Spleen (tissue), 13 donors: ENCODE measurements at places on chromosomes 16 and 17. TPM values are rescaled to one million over a fixed set of nuclear protein-coding genes. Genes with fewer than 3 reads are reported as not detected.

- DNase-seq = no peak
- H3K27me3 ChIP-seq = no peaks in the 10 kb centered on the region
- H3K4me3 ChIP-seq = no peak overlapping the region
- H3K27ac ChIP-seq = no peak overlapping the region
- H3K4me1 ChIP-seq = no peaks in the 10 kb centered on the region
Measured at GRCh38 chr16:19745286-19746010, 27.4 kb downstream of the IQCK start.

DNA sequence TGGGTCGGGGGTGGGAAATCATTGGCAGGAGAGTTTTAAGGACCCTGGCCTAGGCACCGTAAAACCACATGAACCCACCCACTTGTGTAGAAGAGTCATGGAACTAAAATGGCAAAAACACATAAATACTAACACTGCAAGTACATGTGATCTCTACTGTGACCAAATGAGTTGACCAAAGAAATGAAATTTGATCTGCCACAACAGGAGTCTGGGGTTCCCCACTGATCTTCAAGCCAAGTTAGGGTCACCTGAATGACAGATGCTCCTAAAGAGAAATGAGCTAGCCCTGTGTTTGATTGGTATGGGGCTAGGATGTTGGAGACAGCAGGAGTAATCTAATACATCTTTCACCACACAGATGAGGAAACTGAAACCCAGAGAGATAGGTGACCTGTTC, 21.5 kb upstream of the SKAP1 start:
- no peak for DNase-seq
- no peaks in the 10 kb centered on the region for H3K27me3 ChIP-seq
- no peak overlapping the region for H3K27ac ChIP-seq
- no peaks in the 10 kb centered on the region for H3K36me3 ChIP-seq

DNA sequence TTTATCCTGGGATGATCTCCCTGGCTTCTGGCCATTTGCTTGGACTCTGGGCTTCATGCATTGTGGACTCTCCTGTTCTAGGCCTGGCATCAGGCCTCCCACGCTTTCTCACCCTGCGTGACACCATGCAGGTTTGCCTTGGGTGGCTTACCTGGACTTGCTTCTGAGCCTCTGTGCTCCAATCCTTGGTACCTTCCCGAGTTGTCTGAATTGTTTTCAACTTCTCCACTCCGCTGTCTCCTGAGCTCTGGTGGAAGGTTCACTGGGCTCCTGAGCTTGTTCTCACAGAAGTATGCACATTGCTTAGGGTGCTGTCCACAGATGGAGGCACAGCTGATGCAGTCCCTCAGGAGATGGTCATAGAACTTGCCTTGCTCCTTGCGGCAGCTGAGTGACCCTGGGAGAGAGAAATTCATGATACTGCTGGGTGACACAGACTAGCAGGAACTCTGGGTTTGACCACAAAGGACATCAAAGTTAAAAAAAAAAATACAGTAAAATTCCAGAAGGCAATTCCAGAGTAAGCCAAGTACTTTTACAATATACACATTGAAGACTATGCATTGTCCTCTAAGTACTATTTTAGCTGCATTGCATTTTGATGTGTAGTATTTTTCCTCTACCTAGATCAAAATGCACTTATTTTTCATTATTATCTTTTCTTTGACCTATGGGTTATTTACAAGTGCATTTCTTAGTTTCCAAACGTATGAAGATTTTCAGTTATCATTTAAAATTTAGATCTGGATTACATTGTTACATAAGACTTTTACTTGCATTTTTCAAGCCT, 23.1 kb downstream of the TNFRSF13B start:
- H3K27ac ChIP-seq = no peak overlapping the region
- no peak overlapping the region for H3K4me3 ChIP-seq
- H3K4me1 ChIP-seq = peaks cover 6% of the 10 kb centered on the region
- H3K36me3 ChIP-seq = peaks cover 18% of the 10 kb centered on the region

- peaks cover 39% of the 10 kb centered on the region for H3K4me1 ChIP-seq
- H3K4me3 ChIP-seq = no peak overlapping the region
- H3K27me3 ChIP-seq = no peaks in the 10 kb centered on the region
- no peak overlapping the region for H3K27ac ChIP-seq
- DNase-seq = no peak
- peaks cover 24% of the 10 kb centered on the region for H3K36me3 ChIP-seq
Measured at GRCh38 chr16:30600215-30600614, 10.0 kb downstream of the ZNF689 start.

- no peak for DNase-seq
- peaks cover 49% of the 10 kb centered on the region for H3K4me1 ChIP-seq
- H3K27ac ChIP-seq = peak overlapping the region; percentile 68
- H3K4me3 ChIP-seq = no peak overlapping the region
Measured at GRCh38 chr16:85004587-85005205, 6.6 kb downstream of the ZDHHC7 start.

- DNase-seq = no peak
- H3K27ac ChIP-seq = no peak overlapping the region
- no peak overlapping the region for H3K4me3 ChIP-seq
- peaks cover 9% of the 10 kb centered on the region for H3K4me1 ChIP-seq
- no peaks in the 10 kb centered on the region for H3K27me3 ChIP-seq
Measured at GRCh38 chr16:69618721-69619120, 53.0 kb downstream of the NFAT5 start.

Gene LPO
- total RNA-seq = not detected

- H3K36me3 ChIP-seq = peaks cover 56% of the 10 kb centered on the region
- peak overlapping the region; percentile 5 for H3K4me3 ChIP-seq
- no peaks in the 10 kb centered on the region for H3K27me3 ChIP-seq
- H3K4me1 ChIP-seq = peaks cover 100% of the 10 kb centered on the region
- H3K27ac ChIP-seq = peak overlapping the region; percentile 90
Measured at GRCh38 chr17:40348562-40349476, 15.7 kb downstream of the GJD3 start.

DNA sequence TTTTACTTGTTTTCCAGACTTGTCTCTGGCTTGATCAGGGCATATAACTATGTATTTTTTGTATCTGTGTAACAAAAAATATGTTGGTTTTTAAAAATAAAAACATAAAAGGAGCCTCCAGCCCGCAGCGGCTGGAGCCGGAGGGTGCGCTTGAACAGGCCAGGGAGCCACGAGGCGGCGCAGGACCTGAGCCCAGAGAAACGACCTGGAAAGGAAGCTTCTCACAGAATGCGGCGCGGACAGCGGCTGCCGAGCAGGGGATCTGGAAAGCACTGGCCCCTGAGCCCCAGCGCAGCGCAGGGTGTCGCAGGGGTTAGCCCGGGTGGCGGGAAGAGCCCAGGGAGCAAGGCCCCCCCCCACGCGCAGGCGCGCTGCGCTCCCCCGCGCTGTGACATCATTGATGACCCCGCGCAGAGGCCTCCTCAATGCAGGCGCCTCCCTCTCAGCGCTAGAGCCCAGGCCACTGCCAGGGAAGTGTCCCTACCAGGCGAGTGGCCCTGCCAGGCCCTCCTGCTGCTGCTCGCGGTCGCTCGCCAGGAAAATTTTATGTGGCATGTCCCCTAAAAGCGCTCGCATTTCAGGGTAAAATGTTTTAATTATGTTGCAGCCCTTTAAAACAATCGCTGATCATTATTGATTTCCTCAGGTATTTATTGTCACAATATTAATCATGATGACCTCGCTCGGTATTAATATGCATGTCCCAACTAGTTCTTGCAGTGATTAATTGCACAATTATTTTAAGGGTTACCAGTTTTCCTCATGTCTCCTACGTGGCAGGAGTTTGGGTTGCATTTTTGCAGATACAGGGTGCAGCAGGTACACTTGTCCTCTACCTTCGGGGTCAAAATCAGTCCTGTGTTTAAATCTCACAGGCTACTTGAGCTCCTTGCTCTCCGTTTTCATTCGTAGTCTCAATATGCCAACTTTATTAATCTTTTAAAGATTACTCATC, 134.2 kb downstream of the USP22 start:
- DNase-seq = peak; percentile 94
- peak overlapping the region; percentile 55 for H3K27ac ChIP-seq
- no peaks in the 10 kb centered on the region for H3K36me3 ChIP-seq

- no peaks in the 10 kb centered on the region for H3K36me3 ChIP-seq
- no peak overlapping the region for H3K27ac ChIP-seq
- no peaks in the 10 kb centered on the region for H3K27me3 ChIP-seq
Measured at GRCh38 chr17:77948690-77949114, 9.8 kb upstream of the TNRC6C start.

- H3K4me3 ChIP-seq = no peak overlapping the region
- H3K27me3 ChIP-seq = no peaks in the 10 kb centered on the region
- no peak overlapping the region for H3K27ac ChIP-seq
- DNase-seq = no peak
Measured at GRCh38 chr16:12617401-12617819, 186.3 kb downstream of the CPPED1 start.

DNA sequence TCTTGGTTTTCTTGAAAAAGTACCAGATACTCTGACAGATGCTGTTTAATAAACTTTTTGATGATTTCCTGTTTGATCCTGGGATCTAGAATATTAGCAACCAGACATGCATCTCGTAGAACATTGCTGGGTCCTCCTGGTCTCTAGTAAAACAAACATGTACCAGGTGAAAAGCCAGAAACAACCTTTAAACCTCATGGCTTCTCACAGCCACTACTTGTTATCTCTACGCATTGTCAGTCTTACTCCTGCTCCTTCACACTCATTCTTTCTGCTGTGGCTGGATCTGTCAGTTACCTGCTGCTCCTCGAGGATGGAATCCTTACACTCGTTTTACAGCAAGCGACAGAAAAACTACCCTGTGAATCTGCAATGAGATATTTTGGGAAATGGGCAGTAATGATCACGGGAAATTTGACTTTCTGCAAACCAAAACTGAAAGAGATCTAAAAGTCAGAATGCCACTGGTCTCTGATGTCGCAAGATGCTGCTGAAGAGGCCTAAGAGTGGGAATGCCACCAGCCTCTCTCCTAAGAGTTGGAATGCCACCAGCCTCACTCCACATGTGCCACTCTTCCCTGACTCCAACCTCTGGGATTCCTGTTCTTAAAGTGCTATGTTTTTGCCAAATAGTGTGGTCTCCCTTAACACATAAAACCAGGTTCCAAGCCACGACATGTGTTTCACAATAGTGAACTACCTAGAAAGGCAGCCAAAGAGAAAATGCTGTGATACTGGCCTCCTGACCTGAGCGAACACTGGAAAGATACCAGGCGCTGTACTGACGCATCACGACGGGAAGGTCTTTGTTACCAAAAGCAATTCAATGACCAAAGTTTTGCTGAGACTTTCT, 86.3 kb downstream of the VPS53 start:
- peaks cover 27% of the 10 kb centered on the region for H3K36me3 ChIP-seq
- H3K27ac ChIP-seq = peak overlapping the region; percentile 51
- no peaks in the 10 kb centered on the region for H3K27me3 ChIP-seq
- H3K4me1 ChIP-seq = no peaks in the 10 kb centered on the region

Gene TTC19
- total RNA-seq = 59.9 TPM

Gene SLFN12
- total RNA-seq = 23.5 TPM

DNA sequence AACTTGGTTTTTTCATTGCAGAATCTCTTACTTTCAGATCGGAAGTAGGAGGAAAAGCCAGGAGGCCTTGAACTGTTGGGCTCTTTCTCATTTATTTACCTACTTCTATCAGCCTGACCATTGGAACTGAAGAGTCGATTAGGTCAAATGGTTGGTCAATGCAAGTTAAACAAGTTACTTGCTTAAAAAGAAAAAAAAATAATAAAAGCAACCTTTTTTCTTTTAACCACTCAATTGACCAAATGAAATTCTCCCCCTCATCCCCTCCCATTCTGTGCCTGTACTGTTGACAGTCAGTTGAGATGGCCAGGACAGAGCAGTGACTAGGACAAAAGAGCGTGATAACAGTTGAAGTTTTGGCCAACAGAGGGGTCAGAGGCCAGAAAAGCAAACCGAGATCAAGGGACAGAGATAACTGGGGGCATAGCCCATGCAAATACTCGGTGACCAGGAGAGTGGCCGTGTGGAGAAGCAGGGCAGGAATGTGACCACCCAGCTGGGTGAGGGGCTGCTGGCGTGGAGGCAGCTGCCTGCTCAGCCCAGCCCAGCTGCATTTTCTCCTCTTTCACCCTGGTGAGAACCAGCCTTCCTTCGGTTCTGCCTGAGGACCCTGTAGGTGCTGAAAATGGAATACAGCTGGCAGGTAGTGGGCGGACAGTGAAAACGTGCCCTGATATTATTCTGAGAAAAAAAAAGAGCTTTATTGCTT, 72.2 kb downstream of the HS3ST3B1 start:
- no peaks in the 10 kb centered on the region for H3K27me3 ChIP-seq
- H3K27ac ChIP-seq = no peak overlapping the region
- no peak overlapping the region for H3K4me3 ChIP-seq
- no peak for DNase-seq
- no peaks in the 10 kb centered on the region for H3K4me1 ChIP-seq
- no peaks in the 10 kb centered on the region for H3K36me3 ChIP-seq

Gene KCNAB3
- total RNA-seq = 2.6 TPM

Gene CPHXL2
- total RNA-seq = not detected

DNA sequence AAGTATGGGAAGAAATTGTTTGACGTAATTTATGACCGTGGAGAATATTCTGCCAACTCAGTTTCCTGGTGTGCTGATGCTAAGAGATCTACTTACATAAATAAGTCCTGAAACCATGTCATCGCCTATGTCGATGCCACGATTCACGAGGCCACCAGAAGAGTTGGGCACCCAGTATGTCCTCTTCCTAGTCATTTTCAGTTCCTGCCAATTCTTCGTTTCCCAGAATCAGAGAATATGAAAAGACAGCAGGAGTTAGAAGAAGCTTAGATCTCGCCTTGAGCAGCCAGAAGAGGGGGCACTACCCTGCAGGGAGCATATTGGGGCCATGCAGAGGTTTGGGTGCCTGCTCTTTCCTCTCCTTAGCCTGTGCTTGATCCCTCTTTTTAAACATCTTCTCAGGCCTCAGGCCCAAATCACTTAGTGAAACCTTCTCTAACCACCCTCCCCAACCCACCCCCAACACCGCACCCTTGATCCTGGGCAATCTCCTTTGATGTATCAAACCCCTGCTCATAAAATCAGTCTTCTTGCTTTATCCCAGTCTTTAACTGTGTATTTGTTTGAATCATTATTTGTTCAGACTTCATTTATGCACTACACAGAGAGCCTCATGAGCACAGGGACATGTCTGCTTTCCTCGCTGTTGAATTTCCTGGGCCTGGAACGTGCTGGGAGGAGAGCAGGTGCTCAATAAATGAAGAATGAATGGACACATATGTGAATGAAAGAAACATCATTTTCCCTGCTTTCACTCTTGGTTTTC, 12.2 kb upstream of the LONP2 start:
- H3K36me3 ChIP-seq = no peaks in the 10 kb centered on the region
- H3K27ac ChIP-seq = no peak overlapping the region
- H3K4me3 ChIP-seq = no peak overlapping the region

Gene TNS4
- 0.26 TPM for total RNA-seq

DNA sequence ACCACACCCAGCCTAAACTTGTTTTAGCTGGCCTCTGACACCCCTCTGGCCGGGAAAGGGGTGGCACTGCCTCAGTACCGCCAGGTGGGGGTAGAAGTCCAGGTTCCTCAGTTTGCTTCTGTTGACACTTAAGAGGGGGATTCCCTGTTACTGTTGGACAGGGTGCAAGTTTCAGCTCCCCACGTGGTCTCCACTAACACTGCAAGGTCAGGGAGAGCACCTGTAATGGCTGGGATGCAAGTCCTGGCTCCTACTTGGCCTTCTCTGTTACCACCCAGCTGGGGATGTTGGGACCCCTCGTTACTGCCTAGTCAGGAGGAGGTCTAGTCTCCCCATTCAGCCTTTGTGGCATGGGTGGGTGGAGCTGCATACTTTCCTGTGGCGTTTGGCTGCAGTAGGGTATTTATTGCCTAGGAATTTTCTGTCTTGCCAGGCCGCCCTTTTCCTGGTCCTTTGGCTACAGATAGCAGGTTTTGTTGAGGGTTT, 10.6 kb upstream of the MFAP4 start:
- no peaks in the 10 kb centered on the region for H3K27me3 ChIP-seq
- no peak overlapping the region for H3K4me3 ChIP-seq
- no peaks in the 10 kb centered on the region for H3K36me3 ChIP-seq
- H3K4me1 ChIP-seq = peaks cover 37% of the 10 kb centered on the region
- peak overlapping the region; percentile 80 for H3K27ac ChIP-seq

Gene PPL
- 0.18 TPM for total RNA-seq

Gene CLEC18C
- 0.67 TPM for total RNA-seq

Gene GAST
- total RNA-seq = not detected
